ENCODE measurements at places on chromosomes 2 and 18. TPM values are rescaled to one million over a fixed set of nuclear protein-coding genes. Genes with fewer than 3 reads are reported as not detected.
A peak's percentile ranks its signal among the peaks of the same experiment; 100 is the strongest.

The NAT8 gene
- not detected for total RNA-seq

DNA sequence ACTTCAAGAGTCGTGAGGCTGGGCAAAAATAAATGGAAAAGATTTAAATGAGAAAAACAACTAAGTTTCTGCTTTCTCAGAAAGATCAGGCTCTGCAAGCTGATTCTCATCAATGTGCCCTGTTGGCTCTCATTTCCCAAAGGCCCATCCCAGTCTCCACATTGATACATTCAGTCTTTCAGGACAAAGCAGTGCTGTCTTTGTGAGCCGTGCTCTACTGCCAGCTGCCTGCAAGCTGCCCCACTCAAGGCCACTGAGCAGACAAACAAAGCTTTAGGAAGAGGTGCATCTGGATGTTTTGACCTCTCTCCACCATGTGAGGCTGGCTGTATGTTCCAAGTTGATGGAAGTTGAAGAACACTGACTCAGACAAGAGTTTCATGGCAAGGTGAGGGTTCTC lies 48.8 kb downstream of the FSHR start:
- no peak for DNase-seq
- H3K27ac ChIP-seq = no peak overlapping the region
- no peak overlapping the region for H3K4me3 ChIP-seq
- H3K4me1 ChIP-seq = no peaks in the 10 kb centered on the region

- H3K4me3 ChIP-seq = no peak overlapping the region
- H3K27ac ChIP-seq = no peak overlapping the region
- no peak for DNase-seq
- no peaks in the 10 kb centered on the region for H3K27me3 ChIP-seq
- no peaks in the 10 kb centered on the region for H3K4me1 ChIP-seq
Measured at GRCh38 chr18:55650363-55650870, 62.4 kb upstream of the TCF4 start.

The BCL11A gene
- total RNA-seq = 3.1 TPM

- no peaks in the 10 kb centered on the region for H3K36me3 ChIP-seq
- no peaks in the 10 kb centered on the region for H3K4me1 ChIP-seq
- no peak overlapping the region for H3K4me3 ChIP-seq
Measured at GRCh38 chr2:29390136-29390535, 274.9 kb downstream of the CLIP4 start.

DNA sequence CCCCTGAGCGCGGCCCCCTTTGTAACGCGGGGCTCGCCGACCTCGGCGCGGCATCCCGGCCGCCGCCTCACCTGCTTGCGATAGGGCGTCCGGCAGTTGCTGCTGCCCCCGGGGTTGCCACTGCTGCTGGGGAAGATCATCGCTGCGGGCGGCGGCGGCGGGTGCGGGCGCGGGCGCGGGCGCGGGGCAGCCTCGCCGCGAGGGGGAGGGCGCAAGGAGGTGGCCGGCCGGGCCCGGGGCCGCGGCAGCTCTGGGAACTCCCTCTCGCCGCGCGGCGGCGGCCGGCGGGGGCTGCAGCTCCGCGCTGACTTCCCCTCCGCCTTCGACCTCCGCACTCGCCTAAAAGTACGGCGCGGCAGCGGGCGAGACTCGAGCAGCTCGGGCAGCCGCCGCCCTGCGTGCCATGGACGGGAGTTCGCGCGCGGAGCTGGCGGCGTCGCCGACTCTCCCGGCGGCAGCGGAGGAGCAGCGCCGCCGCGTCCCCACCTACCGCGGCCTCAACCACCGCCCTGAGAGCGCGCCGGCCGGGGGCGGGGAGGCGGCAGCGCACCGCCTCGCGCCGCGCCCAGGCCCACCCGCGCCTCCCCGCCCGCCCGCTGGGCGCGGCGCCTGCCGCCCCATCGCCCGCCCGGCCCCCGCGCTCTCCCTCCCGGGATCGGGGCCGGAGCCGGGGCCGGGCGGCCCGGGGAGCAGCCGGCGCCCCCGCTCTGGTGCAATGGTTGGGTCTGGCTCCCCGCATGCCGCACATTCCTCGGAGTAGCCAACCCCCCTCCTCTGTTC lies 86.0 kb downstream of the RBMS1 start:
- peak; percentile 95 for DNase-seq
- H3K27ac ChIP-seq = peak overlapping the region; percentile 99
- no peaks in the 10 kb centered on the region for H3K27me3 ChIP-seq
- H3K4me3 ChIP-seq = peak overlapping the region; percentile 93

DNA sequence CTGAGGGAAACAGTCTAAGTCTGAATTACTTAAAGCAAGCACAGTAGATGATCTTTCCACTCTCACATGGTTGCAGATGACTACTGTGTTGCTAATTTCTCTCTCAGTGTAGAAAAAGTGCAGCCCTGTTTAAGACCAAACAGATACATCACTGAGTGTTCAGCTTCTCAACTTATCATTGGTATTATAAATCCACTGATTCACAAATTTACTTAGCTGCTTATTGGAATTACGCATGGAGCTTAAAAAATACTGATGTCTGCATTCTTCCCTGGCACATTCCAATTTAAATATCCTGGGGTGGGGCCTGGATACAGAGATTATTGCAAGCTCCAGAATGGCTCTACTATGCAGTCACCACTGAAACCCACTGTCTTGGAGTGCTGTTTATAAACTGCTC lies 411.2 kb downstream of the RND3 start:
- H3K27ac ChIP-seq = no peak overlapping the region
- no peaks in the 10 kb centered on the region for H3K27me3 ChIP-seq
- H3K4me1 ChIP-seq = no peaks in the 10 kb centered on the region
- no peak overlapping the region for H3K4me3 ChIP-seq

The VIT gene
- 0.54 TPM for total RNA-seq

DNA sequence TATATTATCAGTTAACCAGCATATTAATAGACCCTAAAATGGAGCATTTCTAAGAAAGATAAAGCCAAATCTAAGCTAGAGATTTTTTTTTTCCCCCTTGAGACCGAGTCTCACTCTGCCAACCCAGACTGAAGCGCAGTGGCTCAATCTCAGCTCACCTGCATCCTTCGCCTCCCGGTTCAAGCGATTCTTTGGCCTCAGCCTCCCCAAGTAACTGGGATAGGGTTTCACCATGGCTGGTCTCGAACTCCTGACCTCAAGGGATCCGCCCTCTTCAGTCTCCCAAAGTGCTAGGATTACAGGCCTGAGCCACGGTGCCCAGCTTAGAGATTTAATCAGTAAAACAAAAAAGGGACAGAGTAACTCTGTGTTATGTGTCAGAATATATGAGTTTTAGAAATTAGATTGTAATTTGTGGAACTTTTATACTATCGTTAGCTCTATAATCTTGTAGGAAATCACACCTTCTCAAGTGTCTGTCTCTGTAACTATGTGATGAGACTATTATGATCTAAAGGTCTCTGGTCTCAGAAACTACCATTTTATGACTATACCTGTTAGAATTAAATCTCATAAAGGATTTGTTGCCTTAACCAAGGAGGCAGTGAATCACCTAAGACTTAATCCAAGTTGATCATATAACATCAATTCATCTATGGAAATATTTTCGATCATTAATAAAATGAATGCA lies 34.0 kb downstream of the YWHAQ start:
- H3K4me3 ChIP-seq = no peak overlapping the region
- no peak overlapping the region for H3K27ac ChIP-seq
- no peak for DNase-seq
- peaks cover 32% of the 10 kb centered on the region for H3K4me1 ChIP-seq
- H3K27me3 ChIP-seq = no peaks in the 10 kb centered on the region
- peaks cover 27% of the 10 kb centered on the region for H3K36me3 ChIP-seq

The MFSD6 gene
- total RNA-seq = 69.7 TPM

GRCh38 chr2:54941248-54941984 lies 108.8 kb downstream of the RTN4 start:
- no peaks in the 10 kb centered on the region for H3K27me3 ChIP-seq
- no peak overlapping the region for H3K4me3 ChIP-seq
- H3K27ac ChIP-seq = no peak overlapping the region
- DNase-seq = no peak
- H3K36me3 ChIP-seq = no peaks in the 10 kb centered on the region

The ALKAL2 gene
- 14.0 TPM for total RNA-seq

DNA sequence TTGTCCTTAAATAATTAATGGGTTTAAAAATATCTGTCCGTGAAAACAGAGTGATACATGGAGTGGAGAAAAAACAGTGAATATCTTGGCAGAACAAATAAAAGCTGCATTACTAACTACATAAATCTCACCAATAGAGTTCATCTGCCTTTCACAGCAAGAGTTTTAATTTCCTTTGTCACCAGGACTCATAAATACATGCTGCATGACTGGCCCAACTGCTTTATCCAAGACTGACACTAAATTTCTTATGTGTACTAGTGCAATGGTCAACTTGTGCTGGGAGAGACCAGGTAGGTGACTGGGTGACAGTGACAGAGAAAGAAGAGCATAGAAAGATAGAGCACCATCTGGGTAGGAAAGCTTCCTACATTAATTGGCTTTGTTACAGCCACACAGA lies 402.8 kb downstream of the RAD51AP2 start:
- no peak overlapping the region for H3K4me3 ChIP-seq
- no peak overlapping the region for H3K27ac ChIP-seq
- H3K4me1 ChIP-seq = no peaks in the 10 kb centered on the region
- no peaks in the 10 kb centered on the region for H3K27me3 ChIP-seq
- no peaks in the 10 kb centered on the region for H3K36me3 ChIP-seq
- no peak for DNase-seq

DNA sequence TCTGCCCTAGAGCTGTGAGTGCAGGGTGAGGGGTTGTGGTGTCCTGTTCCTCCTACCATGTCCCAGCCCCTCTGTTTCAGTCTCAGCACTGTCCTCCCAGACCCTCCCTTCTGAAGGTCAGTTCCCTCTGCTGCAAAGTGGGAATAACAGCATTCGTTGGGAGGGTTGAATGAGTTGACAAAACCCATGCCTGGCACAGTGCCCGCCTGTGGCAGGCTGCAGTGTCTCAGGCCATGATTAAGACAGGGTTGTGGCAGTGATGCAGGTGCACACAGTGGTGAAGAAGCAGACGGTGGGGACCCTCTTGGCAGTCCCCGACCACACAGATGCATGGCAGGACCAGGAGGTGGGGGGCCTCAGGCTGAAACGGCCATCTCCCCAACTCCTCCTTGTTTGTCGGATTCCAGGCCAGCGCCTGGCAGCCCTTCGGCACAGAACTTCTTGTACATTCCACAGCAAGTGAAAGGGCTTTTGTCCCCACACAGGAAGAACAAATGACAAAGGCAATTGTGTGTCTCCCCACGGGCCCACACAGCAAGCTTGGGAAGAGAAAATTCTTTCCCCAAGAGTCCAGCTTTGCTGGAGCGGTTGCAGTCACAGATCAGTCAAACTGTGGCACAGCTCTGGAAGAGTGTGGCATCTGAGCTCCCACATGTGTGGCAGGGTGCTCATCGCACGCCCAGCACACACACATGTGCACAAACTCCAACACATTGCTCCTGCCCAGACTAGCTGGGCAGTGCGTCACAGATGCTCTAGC lies 92.0 kb upstream of the MSH2 start:
- no peaks in the 10 kb centered on the region for H3K36me3 ChIP-seq
- peaks cover 17% of the 10 kb centered on the region for H3K4me1 ChIP-seq
- peak overlapping the region; percentile 56 for H3K27ac ChIP-seq
- DNase-seq = peak; percentile 37
- H3K4me3 ChIP-seq = no peak overlapping the region
- no peaks in the 10 kb centered on the region for H3K27me3 ChIP-seq

- H3K4me3 ChIP-seq = no peak overlapping the region
- H3K27ac ChIP-seq = peak overlapping the region; percentile 97
- no peak for DNase-seq
- no peaks in the 10 kb centered on the region for H3K27me3 ChIP-seq
- H3K36me3 ChIP-seq = no peaks in the 10 kb centered on the region
- H3K4me1 ChIP-seq = peaks cover 31% of the 10 kb centered on the region
Measured at GRCh38 chr2:231664727-231665126, 43.6 kb upstream of the PTMA start.

GRCh38 chr2:45337481-45337880 lies 273.6 kb downstream of the SRBD1 start:
- no peak overlapping the region for H3K27ac ChIP-seq
- no peaks in the 10 kb centered on the region for H3K4me1 ChIP-seq
- DNase-seq = no peak
- no peaks in the 10 kb centered on the region for H3K27me3 ChIP-seq

GRCh38 chr2:11187731-11188130 lies 32.5 kb downstream of the SLC66A3 start:
- no peak overlapping the region for H3K27ac ChIP-seq
- H3K4me3 ChIP-seq = no peak overlapping the region
- no peaks in the 10 kb centered on the region for H3K27me3 ChIP-seq

The DNAJC5G gene
- not detected for total RNA-seq

- no peaks in the 10 kb centered on the region for H3K36me3 ChIP-seq
- no peaks in the 10 kb centered on the region for H3K27me3 ChIP-seq
- H3K27ac ChIP-seq = no peak overlapping the region
- peaks cover 10% of the 10 kb centered on the region for H3K4me1 ChIP-seq
- DNase-seq = no peak
Measured at GRCh38 chr2:237422309-237422708, 8.3 kb upstream of the COL6A3 start.

- H3K4me1 ChIP-seq = peaks cover 16% of the 10 kb centered on the region
- H3K36me3 ChIP-seq = no peaks in the 10 kb centered on the region
- H3K27ac ChIP-seq = no peak overlapping the region
- DNase-seq = no peak
Measured at GRCh38 chr2:109098251-109098920, 30.6 kb upstream of the SH3RF3 start.

DNA sequence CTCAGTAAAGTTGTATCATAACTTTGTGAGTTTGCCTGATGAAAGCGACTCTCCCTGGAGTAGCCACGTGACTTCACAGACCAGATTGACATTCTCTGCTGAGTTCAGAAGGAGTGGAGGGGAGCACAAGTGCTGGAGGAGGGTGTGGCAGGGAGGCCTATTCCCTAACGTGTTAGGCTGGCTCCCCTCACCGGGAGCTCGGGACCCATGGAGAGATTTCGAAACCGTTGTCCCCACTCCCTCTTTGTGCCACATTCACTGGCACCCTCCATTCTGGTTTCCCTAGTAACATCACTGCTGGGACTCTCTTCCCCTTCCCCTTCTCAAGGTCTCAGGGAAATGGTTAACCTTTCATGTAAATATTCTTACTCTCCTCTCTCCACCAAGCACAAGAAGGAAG lies 279.9 kb downstream of the ALPK2 start:
- H3K4me1 ChIP-seq = no peaks in the 10 kb centered on the region
- H3K36me3 ChIP-seq = peaks cover 19% of the 10 kb centered on the region

The CAVIN2 gene
- 44.0 TPM for total RNA-seq

The COL6A3 gene
- 85.7 TPM for total RNA-seq

DNA sequence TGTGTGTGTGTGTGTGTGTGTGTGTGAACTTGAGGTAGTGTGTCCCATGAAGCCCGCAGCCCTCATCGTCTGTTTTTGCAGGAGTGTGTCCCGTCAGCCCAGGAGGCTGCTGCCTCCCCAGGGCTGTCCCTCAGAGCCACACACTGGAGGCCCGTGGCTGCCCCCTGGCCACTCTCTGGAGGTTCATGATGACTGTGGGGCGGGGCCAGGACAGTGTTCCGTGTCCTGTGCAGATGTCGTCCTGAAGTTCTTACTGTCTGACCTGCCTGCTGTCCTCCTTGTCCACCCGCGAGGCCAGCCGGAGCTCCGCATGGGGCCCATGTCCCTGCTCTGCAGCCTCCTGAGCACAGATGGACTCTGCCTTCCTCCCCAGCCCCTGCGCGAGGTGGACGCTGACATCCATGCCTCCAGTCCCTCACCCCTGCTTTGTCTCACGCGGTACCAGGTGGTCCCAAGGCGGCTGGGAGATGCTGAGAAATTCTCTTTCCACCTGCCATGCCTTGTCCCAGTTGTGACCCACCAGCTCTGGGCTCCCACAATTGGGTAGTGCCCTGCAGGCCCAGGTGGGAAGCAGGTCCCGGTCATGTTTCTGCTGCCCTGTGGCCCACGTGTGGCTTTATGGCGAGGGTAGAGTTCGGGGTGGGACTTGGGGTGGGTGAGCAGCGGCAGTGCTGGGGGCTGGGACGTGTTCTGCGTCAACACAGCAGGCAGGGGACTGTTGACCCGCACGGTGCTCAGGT lies 92.8 kb downstream of the NFATC1 start:
- no peak overlapping the region for H3K4me3 ChIP-seq
- no peaks in the 10 kb centered on the region for H3K27me3 ChIP-seq
- H3K4me1 ChIP-seq = peaks cover 8% of the 10 kb centered on the region
- H3K36me3 ChIP-seq = peaks cover 22% of the 10 kb centered on the region
- H3K27ac ChIP-seq = no peak overlapping the region
- no peak for DNase-seq

All from upper lobe of left lung (tissue), 6 donors.